Vagina (tissue), 2 donors: ENCODE measurements at places on chromosomes 1 and 21.

DNA sequence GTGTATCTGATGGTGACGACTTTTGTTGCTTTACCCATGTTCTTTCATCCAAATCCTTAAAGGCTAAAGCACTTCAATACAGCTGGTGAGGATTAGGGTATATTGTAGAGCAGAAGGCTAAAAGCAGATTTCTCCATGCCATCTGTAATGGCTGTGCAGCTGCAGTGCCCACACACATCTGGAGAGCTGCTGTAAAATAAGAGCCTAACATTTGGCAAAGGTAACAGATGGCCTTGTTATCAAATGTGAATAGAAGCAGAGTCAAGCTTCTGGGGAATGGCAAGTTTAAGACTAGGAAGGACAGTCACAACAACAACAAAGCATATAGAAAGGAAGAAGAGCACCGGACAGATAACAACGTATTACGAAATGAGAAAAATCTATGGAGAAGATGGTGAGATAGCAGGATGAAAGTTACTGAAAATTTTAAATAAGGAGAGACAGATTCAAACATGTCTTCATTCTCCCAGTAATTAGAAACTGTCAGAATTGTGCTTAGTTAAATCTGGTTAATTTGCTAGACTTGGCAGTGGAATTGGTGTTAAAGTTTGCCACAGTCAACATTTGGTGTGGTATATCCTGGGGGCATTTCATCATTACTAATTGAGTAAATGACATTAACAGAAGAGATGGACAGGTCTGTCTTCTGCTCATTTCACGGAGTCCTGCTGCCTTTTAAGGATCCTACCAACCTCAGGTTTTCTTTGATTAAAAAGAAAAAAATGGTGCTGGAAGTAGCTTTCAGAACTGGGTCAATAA, 1093.2 kb downstream of the ADGRL2 start:
- no peak for DNase-seq

- DNase-seq = no peak
Observed at GRCh38 chr1:60279798-60280197, 206.2 kb upstream of the C1orf87 start.

- no peak for DNase-seq
Observed at GRCh38 chr1:216475659-216476276, 52.5 kb upstream of the USH2A start.

GRCh38 chr1:175826705-175827104, 83.3 kb upstream of the TNR start:
- no peak for DNase-seq

GRCh38 chr1:83741348-83741747, 257.6 kb downstream of the TTLL7 start:
- DNase-seq = no peak

DNA sequence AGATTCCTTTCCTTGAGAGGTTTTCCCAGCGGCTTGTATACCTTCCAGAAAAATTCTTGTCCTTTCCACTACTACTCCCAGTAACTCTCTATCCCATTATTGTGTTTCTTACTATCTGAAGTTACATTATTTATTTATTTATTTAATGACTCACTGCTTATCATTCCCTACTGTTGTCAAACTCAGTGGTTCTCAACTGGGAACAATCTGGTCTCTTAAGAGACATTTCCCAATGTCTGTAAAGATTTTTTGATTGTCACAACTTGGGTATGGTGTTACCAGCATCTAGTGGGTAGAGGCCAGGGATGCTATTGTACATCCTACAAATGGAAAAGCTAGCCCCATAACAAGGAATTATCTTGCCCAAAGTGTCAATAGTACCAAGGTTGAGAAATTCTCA, 771.5 kb upstream of the ADGRL2 start:
- no peak for DNase-seq

DNA sequence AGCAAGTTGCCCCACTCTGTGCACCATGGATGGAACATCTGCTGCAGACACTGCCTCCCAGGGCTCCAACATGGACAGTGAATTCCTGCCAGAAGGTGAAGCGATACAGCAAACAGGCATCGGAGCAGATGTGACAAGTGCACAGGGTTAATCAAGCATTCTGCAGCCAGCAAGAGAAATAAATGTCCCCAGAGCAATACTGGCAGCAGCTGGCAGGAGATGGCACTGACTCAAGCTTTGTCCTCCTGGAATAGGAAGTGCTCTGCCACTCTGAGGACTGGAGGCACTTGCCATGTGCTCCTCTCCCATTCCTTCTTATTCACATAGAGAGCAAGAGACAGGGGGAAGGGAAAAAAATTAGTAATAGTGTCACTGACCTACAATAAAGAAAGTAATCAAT, 402.7 kb upstream of the DAB1 start:
- DNase-seq = no peak
